Renal cortex interstitium (tissue), 15 donors: ENCODE measurements at places on chromosomes 1 and 21.
A peak's percentile ranks its signal among the peaks of the same experiment; 100 is the strongest.

DNA sequence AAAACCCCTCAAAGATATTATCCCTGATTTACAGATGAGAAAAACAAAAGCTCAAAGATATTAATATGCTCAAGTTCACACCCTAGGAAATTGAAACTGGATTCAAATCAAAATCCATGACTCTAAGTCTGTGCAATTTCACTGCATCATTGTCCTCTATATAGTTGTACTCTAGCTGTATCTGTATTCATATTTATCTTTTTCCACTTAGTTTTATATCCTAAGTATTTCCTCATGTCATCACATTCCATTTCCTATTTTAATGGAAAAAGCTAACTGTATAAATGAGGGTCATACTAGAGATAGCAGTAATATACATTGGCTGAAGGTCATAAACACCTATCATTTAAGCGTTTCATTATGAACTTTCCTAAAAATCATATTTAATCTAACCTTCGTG is 42.2 kb upstream of the RALGPS2 start:
- no peak for DNase-seq

DNA sequence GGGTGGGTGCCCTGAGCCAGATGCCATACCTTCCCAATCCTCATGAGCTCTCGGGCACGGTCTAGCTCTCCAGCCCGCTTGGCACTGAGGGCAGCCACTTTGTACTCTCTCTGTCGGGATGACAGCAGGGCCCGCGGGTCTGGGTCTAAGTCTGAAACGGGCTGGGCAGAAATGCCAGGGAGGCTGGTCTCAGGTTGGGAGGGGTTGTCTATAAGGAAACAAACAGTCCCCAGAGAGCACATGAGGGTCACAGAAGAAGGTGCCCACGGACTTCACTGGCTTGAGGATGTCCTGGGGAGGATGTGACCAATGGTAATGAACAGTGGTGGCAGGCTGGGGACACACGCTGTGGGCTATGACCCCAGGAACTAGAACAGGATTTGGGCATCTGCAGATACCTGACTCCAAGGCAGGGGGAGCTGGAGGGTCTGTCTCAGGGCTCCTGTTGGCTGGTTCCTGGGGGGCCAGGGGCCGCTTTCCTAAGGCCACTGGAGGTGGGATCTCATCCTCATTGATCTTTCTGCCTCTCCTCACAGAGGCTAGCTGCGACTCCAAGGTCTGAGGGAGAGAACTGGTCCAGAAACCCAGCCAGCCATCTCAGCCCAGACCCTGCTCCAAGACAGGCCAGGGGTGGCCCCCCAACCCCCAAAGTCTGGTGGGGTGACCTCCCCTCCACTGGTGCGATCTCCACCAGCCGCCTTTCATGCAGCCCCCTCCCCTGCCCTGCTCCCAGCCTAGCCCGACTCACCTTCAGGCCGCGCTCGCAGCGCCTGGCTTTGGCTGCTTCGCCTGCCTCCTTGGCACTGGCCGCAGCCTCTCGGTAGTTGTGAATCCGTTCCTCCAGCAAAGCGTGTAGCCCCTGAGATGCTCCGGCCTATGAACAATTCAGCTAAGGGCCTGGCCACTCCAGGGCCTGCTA is 6.1 kb downstream of the CC2D1B start:
- DNase-seq, result no peak

DNA sequence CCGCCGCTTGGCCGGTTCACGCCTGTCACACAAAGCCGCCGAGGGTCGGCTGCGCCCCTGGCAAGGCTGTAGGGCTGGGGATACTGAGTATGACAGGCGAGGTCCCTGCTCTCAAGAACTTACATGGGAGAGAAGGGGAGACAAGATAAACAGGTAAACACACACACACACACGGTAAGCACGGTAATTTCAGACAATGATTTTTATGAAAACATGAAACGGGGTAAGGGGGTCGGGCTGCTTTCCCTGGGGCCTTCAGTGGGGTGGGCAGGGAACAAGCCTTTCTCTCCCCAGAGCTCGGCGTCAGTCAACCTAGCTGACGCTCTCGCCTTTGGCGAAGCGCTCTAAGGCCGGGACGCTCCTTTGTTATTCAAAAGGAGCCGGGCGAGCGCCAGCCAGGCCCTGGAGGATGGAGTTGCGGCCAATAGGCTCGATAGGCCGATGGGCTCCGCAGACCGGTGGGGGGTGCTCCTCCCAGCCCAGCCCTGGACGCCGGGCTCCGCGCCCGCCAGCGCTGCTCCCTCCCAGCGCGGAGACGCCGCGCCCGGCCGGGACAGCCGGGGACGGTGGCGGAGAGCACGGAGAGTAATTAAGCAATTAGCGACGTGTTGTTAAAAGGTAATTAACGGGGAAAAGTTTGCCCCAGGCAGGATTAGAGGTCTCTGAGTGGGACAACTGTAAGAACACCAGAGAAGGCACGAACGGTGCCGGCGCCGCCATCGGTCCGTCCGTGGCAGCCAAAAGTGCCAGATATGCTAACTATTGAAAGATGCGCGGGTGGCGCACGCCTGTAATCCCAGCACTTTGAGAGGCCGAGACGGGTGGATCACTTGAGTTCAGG is 950 bp upstream of the INKA2 start:
- no peak for DNase-seq

- no peak for DNase-seq
Observed at GRCh38 chr1:109425391-109426280, 612 bp downstream of the PSMA5 start.

GRCh38 chr1:165259236-165259635 is 97.3 kb downstream of the LMX1A start:
- DNase-seq, result no peak

- peak; percentile 94 for DNase-seq
Observed at GRCh38 chr1:200738327-200738948, at the start of gene CAMSAP2. CAMSAP2 (plus strand) TSS chr1:200738893; CDS start chr1:200739828, 935 bp downstream.

DNA sequence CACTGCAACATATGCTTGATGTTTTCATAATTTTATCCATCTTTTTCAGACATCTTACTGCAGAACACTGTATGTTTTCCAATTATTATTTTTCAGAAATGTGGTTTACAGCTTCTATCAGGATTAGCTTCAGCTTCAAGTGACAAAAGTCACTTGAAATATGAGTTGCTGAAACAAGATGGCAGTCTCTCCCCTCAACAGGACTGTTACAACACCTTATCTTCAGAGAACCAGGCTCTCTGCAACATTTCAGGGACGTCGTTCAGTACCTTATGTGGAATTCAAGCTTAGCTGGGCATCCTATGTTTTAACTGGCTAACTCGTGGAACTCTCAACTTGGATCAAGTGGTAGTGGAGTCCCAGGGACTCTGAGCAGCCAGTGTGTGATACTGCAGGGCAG is 2.0 kb upstream of the UBE2G2 start:
- DNase-seq, result no peak

- DNase-seq, result no peak
Observed at GRCh38 chr1:78652019-78652560, 2.5 kb downstream of the IFI44 start.

DNA sequence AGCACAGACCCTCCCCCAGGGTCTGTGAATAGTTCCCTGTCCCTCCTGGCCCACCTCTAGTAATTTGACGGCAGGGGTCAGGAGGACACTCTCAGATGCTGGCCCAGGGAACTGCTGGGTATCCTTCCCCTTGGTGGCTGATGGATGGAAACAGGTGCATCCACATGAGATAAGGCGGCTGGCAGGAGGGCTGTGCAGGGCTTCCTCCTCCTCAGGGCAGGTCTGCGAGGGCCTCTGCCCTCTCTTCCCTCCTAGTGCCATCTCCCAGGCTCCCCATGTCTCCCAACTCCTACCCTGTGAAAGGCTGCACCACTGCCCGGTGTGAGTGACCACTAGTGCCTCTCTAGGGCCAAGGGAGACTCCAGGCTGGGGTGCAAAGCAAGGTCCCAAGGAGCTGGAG is 123.9 kb downstream of the GLIS1 start:
- no peak for DNase-seq

GRCh38 chr1:230084408-230085177 is 17.6 kb downstream of the GALNT2 start:
- no peak for DNase-seq

- no peak for DNase-seq
Observed at GRCh38 chr21:14545906-14546480, at the start of gene SAMSN1. SAMSN1 (minus strand) TSS chr21:14546315; CDS start chr21:14546261, 54 bp downstream.

DNA sequence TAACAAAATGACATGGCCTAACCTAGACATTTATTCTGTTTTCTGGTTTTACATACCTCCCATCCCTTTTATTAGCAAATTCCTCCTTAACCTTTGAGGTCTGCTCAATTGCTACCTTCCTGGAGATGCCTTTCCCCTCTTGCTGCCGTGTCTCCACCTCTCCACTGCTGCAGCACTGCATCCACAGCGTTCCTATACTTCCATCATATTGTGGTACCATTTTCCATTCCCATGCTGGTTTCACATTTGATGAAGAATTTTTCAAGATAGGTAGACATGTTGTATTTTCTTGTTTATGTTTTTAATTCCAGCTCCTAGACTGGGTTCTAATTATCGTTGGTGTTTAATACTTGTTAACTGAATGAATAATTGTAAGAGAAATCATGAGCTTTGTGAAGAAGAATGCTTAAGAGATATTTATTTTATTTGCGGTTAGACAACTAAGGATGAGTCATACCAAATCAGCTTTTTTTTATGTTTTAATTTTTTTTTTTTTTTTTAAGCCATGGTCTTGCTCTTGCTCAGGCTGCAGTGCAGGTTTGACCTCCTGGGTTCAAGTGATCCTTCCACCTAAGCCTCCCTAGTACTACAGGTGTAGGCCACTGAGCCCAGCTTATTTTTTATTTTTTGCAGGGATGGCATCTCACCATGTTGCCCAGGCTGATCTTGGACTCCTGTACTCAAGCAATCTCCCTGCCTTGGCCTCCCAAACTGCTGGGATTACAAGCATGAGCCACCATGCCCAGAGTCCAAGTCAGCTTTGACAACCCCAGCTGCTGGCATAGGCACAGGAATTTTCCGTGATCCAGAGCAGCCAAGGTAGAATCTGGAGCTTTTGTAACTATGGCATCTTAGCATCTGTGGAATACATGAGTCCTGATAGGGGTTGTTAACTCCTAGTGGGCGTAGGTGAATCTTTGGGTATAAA is 44.0 kb downstream of the ATP6V1G3 start:
- DNase-seq, result no peak

GRCh38 chr1:101238681-101239094 is 1.9 kb downstream of the S1PR1 start:
- no peak for DNase-seq

- no peak for DNase-seq
Observed at GRCh38 chr1:245290836-245291235, 136.1 kb downstream of the KIF26B start.

DNA sequence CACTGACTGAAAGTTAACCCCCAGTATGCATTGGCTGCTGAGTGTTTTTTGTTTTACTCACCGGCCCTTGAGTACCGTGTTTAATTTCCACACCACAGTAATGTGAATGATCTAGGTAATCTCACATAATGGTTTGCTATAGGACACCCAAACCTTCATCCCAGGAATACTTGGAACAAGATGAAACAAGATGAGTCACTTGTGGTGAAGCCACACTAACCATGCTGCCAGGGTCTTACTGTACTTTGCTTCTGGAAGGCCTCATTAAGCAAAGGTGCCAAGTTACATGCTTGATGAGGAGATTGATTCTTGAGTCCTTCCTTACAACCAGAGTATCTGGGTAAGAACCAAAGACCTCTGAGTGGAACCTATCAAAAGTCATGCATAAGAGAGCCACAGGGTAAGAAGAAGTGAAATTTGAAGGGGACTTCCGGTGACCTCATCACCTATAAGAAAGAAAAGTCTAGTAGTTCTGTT is 163.3 kb downstream of the NRIP1 start:
- DNase-seq, result no peak

DNA sequence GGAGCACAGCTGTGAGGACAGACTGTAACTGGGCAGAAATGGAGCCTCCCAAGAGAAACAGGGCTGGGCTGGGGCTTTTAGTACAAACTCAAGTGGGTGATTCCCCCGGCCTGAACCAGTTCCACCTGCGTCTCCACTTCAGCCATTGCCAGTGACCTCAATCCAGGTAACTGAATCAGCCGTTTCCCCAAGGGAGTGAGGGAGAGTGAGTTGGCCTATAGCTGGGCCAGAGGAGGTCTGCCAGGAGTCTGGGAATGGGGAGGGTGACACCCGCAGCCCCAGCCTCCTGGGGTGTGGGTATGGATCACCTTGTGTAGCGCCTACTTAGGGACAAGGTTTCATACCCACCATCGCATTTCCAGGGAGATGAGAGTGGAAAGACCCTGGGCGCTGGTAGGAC is 8.5 kb downstream of the SLC26A9 start:
- DNase-seq, result no peak

- no peak for DNase-seq
Observed at GRCh38 chr1:66154394-66154793, 361.7 kb downstream of the PDE4B start.

- no peak for DNase-seq
Observed at GRCh38 chr1:93712741-93713140, 31.1 kb upstream of the BCAR3 start.

GRCh38 chr1:91591175-91591974 is 90.7 kb downstream of the CDC7 start:
- DNase-seq, result no peak

GRCh38 chr1:202967684-202968281 is 726 bp upstream of the CYB5R1 start:
- no peak for DNase-seq

DNA sequence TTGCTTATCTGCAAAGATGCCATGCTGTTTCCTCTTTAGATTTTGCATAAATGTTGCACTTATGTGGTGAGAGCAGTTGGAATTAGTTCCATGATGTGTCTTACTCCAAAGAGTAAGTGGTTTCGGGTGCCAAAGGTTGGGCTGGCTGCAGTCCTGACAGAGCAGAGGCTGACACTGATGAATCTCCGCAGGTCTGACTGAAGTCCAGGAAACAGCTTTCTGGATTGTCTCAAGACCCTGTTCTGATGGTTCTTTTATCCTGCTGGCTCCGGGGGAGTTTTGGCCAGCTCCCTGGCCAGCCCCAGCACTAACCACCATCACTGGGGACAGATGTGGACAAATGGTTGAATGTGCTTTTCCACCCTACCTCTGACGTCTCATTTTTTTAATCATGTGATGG is 207.2 kb upstream of the KIAA0040 start:
- DNase-seq, result no peak

DNA sequence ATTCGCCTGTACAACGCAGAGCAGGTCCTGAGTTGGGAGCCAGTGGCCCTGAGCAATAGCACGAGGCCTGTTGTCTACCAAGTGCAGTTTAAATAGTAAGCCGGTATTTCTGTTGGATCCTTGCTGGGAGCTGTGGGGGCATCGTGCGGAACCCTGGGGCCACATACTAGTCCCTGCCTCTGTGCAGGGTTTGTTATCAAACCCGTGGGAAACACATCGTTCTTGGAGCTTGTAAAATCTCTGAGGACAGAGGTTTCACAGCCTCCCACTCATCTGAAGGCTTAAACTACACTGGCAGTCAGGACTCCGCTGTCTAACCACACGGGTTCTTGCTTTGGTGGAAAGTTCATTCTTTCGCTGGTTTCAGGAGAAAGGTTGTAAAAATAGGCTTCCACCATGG is 11.7 kb downstream of the IFNGR2 start:
- no peak for DNase-seq
